ENCODE measurements at places on chromosomes 12 and 14. TPM values are rescaled to one million over a fixed set of nuclear protein-coding genes. Genes with fewer than 3 reads are reported as not detected.

DNA sequence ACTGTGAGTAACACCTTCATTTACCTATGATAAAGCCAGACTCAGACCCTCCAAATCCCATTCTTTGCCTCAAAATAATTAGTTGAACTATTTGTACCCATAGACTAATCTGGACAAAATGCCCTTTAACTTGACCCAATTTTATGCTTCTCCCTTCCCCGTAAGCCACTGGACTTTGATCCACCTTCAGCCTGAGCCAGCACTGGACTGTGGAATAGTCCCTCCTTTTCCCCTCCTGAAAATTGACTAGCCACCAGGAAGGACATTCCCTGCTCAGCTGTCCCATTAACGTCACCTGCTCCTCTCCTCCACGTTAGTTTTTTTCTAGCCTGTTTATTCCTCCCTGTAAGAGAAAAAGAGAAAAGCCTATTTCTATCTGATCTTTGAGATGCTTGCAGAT is 10.3 kb downstream of the MED21 start:
- H3K36me3 ChIP-seq: peaks cover 26% of the 10 kb centered on the region
- no peak overlapping the region for H3K27ac ChIP-seq
- H3K4me3 ChIP-seq: no peak overlapping the region
- H3K4me1 ChIP-seq: no peaks in the 10 kb centered on the region
- peak; percentile 31 for DNase-seq
- H3K27me3 ChIP-seq: no peaks in the 10 kb centered on the region

GRCh38 chr12:122968104-122968503 is 1.8 kb upstream of the ABCB9 start:
- no peak for DNase-seq
- no peak overlapping the region for H3K27ac ChIP-seq
- H3K4me1 ChIP-seq: peaks cover 34% of the 10 kb centered on the region

DNA sequence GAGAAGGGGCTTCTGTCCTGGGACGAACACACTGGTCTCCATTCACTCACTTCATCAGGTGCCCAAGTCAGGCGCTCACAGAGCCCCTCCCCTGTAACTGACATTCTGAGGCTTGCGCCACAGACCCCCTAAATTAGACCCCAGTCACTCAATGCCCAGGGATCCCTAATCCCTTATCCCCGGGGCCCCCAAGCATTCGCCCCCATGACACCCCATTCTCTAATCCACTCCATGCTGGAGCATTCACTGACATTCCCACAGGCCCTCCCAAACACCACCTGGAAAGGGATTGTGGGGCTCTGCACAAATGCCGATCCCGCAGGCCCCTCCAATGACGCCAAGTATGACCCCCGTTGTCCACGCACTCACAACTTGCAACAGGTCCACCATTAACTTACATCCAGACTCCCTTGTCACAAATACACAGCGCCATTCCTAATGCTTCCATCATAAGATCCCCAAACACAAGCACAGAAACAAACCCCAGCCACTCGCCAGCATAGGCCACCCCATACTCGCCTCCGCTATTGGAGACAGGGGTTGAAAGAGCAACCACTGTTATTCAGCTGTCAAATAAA is 1.5 kb downstream of the ZNF605 start:
- no peak for DNase-seq
- peak overlapping the region; percentile 92 for H3K4me3 ChIP-seq
- peak overlapping the region; percentile 95 for H3K27ac ChIP-seq
- peaks cover 25% of the 10 kb centered on the region for H3K4me1 ChIP-seq

RNASE3 gene
- total RNA-seq: not detected

- no peak overlapping the region for H3K4me3 ChIP-seq
- DNase-seq: no peak
- H3K27ac ChIP-seq: no peak overlapping the region
- H3K27me3 ChIP-seq: no peaks in the 10 kb centered on the region
- peaks cover 36% of the 10 kb centered on the region for H3K4me1 ChIP-seq
Measured at GRCh38 chr14:90580377-90581335, 183.8 kb downstream of the CALM1 start.

AQP2 gene
- total RNA-seq: not detected

DNA sequence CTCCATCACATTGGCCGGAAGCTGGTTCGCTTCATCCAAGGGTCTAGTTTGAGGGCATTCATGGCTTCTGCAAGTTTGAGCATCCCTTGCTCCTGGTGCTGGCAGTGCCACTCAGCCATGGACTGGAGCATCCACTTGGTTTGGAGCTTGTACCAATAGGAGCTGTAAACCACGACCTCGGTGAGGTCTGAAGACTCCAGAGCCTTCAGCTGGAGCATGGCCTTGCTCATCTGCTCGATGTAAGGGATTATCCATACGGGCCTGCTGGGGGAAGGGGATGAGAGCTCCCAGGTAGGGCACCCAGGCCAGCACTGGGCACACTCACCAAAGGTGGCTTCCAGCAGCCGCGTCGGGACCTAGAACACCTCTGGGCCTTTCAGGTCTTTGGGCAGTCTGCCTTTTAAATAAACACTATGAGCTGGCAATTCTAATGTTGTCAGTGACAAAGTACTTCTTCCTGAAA is 13.5 kb downstream of the FOS start:
- H3K4me1 ChIP-seq: peaks cover 21% of the 10 kb centered on the region
- H3K36me3 ChIP-seq: no peaks in the 10 kb centered on the region
- DNase-seq: no peak

DNA sequence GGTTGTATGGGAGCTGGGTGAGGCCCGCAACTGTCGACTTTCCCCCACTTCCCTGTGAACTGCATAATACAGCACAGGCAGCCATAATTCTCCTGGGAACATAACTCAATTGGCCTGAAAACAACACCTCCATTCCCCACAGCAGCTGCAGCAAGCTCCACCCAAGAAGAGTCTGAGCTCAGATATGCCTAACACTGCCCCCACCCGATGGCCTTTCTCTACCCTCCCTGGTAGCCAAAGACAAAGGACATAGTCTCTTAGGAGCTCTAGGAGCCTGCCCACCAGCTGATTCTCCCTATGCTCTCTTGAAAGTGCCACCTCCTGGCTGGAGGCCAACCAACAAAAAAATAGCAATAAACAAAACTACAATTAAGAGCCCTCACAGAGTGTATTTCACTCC is 542.7 kb upstream of the LMO3 start:
- no peaks in the 10 kb centered on the region for H3K4me1 ChIP-seq
- no peak overlapping the region for H3K27ac ChIP-seq
- no peaks in the 10 kb centered on the region for H3K27me3 ChIP-seq
- no peaks in the 10 kb centered on the region for H3K36me3 ChIP-seq
- DNase-seq: no peak
- H3K4me3 ChIP-seq: no peak overlapping the region

- no peaks in the 10 kb centered on the region for H3K27me3 ChIP-seq
- DNase-seq: no peak
- no peak overlapping the region for H3K27ac ChIP-seq
- H3K4me3 ChIP-seq: no peak overlapping the region
Measured at GRCh38 chr14:60332869-60333268, 83.8 kb downstream of the PPM1A start.

All from esophagus muscularis mucosa (tissue), 4 donors.